ENCODE measurements at places on chromosomes 7 and 10.

DNA sequence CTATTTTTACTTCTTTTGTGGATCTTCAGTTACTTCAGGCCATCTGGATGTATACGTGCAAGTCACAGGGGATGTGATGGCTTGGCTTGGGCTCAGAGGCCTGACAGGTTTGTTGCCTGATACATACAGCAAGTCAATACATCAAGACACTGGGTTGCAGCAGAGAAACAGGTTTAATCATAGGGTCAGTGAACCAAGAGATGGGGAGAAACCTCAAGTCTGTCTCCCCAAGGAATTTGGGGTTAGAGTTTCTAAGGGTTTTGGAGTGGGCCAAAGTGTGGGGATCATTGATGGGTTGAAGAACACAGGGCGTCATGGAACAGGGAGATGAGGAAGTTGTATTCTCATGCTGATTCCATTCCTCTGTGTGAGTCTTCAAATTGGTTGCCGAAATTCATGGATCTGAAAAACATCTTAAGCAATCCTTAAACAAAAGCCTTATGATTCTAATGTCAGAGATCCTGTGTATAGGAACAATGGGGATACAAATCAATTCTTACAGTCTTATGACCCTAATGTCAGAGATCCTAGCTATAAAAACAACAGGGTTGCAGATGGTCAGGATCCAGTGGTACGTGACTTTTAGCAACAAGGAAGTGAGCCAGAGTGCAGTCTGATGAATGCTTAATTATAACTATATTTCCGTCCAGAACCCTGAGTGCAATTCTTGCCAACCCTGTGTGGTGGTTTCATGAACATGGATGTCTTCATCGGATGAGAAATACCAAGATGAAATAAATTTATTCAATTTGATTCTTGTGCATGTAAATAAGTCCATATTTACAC is 18.9 kb downstream of the OTUD1 start:
- no peak for DNase-seq

DNA sequence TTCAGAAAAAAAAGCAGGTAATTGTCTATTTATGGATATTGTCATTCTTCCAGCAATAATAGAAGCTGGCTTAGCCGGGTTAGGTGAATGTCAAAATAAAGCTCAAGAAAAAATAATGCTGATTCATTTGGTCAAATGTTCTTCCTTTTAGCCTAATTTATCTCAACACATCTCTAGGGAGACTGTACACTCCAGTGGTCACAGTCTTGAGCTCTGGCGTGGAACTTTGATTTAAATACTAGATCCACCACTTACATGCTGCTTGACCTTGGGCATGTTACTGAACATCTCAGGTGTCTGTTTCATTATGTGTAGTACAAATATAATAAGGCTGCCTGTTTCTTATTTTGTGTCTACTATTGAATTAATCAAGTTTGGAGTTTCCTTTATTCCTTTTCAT is 22.0 kb downstream of the PRTFDC1 start:
- peak; percentile 48 for DNase-seq

GRCh38 chr10:1210667-1211066 is 154.5 kb downstream of the WDR37 start:
- DNase-seq = no peak

DNA sequence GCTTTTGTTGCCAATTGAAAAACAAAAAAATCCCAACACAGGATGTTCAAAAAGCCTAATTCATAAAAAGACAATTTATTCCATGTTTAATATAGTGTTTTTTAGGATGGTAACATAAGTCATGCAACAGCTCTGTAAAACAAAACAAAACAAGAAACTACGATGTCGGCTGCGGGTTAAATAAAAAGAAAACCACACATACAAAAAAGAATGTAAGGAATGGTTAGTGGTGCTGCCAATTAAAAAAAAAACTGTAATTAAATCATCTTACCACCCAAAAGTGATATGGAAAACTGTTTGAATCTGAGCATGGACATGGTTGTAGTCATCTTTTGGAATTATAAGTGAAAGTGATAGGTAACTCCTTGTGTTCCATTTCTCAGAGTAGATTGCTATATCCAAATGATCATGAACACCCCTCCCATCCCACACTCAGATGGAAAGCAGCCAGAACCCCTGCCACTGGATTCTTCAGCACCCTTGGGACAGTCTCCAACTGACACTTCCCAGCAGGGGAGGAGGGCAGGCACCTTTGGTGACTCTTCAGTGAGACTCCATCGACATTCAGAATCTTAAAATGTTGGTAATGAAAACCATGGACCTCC is 14.3 kb upstream of the DAGLB start:
- DNase-seq = no peak

DNA sequence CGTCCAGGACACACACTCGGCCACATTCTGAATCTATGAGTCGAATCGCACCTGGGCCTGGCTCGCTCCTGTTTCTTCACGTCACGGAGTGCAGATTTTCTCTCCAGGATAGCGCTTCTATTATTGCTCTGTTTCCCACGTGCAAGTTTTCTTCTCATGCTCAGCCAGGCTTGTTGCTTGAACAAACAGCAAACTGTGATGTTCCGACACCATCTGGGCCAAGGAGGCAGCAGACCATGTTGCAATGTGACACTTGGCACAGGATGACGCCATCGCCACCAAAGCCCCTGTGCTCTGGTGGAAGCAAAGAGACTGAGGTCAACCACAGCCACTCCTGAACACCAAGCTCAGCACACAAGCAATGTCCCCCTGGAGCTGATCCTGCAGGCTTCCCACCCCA is 507.1 kb upstream of the ADARB2 start:
- DNase-seq = no peak

GRCh38 chr7:97819161-97819560 is 53.0 kb downstream of the ASNS start:
- no peak for DNase-seq

GRCh38 chr10:85615556-85615955 is 751.0 kb downstream of the GRID1 start:
- DNase-seq = no peak

DNA sequence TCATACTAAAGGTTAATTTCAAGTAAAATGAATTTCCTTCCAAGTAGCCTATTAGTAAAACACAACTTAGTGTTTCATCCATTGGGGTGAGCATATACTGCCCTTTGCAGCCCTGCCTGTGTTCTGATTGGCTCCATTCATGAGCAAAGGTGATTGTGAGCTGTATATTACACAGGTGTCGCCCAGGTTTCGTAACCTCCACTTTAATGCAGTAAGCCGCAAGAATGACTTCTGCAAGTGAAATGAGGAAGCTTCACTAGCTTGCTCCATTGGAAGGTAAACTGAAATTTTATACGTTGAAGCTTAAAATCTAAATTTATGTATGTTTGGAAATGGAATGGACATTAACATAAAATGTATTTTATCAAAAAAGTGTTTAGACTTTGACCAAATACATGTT is 24.4 kb downstream of the MTURN start:
- DNase-seq = no peak

DNA sequence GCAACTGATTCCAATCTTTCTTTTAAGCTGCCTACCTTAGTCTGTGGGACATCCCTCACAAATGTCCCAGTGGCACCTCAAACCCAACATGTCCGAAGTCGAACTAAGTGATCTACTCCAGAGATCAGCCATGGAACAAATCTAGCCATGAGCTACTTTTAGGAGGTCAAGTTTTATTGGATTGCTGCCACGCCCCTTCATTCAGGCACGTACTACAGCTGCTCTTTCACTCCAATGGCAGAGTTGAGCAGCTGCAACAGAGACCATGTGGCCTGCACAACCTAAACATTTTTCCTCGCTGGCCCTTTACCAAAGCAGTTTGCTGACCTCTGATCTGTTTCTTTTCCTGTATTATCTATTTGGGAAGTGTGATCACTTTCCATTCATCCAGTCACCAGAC is 192.4 kb upstream of the CDCA7L start:
- DNase-seq = no peak

- peak; percentile 51 for DNase-seq
These were observed 42.7 kb downstream of the SPDYE5 start for GRCh38 chr7:75534727-75535307.

DNA sequence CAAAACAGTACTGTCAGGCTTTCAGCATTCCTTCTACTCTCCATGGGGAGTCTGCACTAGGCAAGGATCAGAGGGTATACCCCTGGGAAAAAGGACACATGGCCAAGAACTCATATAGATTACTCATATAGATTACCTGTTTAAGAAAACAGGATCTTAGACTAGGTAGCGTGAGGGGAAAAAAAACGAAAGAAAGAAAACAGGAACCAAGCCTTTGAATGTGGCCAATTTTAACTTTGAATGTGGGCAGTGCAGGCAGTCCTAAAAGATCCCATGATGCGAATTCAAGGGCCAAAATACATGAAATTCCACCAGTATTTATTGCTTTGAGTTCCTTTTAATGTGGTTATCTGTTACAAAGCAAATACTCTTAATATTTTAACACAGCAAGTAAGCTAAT is 108.6 kb upstream of the TAC1 start:
- DNase-seq = no peak

DNA sequence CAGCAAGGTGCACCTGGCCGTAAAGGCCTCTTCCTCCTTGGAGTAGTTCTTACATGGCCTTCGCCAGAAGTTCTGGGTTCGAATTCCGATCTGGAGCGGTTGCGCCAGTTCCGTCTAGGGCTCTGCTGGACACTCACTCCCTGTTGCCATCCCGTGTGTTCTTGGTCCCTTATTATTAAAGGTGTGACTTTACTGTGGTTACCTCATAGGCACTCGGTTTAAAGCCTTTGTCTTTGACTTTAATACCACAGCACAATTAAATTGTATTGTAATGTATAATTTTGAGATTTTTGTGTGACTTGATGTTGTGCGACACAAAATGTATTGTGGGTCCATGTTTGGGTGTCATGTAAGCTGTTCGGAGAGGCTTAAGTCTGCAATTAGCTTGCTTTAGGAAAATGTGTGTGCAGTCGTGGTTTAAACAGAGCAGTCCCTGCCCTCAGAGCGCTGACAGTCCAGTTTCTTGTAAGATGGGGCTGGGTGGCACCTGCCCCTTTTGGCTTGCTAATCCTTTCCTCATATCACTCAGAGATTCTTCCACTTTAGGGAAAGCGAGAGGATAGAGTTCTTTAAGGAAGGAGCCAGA is 919 bp downstream of the INPP5F start:
- no peak for DNase-seq

- DNase-seq = no peak
These were observed 326.6 kb upstream of the POM121L12 start for GRCh38 chr7:52708846-52709245.

DNA sequence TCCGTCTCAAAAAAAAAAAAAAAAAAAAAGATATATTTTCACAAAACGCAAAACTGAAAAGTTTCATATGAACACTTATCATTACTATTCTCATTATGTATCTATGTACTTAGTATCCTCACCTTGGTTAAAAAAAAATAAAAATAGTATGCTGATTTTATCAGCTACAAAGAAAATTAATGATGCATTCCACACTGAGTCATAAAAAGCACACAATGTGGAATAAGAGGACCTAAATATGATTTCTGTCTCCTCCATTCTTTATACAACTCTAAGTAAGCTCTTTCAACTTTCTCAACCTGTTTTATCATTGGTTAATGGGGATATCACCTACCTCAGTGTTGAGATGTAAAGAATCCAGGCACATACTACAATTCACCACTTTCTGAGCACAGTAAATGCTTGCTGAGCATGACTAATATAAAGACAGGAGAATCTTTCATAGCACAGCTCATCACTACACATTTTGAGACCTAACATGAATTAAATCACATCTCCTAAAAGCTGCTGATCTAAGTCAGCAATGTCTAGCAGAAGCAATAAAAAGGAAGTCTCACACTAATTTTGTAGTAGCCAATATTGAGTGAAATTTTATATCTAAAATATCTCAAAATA is 2.7 kb downstream of the SNX13 start:
- DNase-seq = peak; percentile 27

GRCh38 chr7:100396421-100396982 is 23.2 kb downstream of the PILRA start:
- no peak for DNase-seq

DNA sequence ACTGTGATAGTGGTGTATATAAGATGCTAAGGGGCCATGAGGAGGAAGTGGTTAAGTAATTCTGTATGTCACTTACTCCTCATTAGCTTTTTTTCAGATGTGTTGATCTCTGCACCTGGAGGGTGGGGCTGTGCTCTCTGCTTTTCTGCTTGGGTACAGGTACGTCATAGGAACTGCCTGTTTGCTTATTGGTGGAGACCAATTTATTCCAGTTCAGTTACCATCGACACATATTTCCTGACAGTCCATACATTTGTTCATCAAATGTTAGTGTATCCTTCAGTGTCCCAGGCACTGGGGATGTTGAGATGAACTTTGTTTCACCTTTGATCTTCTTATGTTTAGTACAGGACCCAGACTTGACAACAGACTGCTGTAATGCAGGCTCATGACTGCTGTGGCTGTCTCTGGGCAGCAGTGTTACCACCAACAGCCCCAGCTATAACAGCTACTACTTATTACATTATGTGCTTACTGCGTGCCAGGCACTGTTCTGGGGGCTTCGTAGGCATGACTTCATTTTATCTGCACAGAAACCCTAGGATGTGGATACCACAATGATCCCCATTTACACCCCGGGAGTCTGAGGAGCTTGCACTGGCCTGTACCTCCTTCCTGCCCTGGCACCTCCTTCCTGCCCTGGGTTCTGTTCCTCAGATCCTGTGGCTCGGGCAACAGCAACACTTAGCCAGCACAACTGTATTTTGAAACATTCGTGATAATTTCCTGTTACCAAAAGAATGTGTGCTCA is 87.4 kb downstream of the BUB3 start:
- no peak for DNase-seq

- DNase-seq = no peak
These were observed 92.2 kb upstream of the GLCCI1 start for GRCh38 chr7:7876419-7876818.

GRCh38 chr7:47285860-47286491 is 295.9 kb downstream of the TNS3 start:
- DNase-seq = peak; percentile 82

Data from fibroblast of mammary gland (primary cell).